ENCODE measurements at places on chromosomes 2 and 18.

DNA sequence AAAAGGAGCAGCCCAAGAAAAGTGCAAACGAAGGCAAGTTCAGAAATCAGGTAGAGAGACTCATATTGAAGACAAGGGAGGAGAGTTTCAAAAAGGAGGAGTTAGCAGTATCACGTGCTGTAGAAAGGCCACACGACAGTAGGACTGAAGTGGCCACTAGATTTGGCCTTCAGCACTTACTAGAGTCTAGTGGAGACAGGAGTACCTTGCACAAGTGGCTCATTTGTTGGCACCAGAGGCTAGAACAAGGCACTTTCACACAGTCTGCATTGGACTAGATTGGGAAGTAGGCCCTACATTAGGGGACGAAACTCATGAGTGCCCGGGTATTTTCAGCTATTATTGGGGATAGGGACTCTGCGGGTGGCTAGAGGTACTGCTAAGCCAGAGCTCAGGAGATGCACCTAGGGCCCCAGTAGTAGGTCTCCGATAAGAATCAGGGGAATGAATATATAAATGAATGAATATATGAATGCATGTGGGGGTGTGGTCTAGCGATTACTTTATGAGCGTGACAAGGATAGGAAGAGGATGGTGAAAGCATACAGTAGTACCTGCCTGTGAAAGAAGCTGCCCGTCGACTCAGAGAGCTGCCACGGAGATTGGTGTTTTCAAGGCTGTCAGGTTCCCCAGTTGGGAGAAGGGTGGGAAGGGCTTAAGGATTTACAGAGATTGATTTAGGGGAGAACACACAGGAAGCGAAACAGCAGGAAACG lies 1.4 kb upstream of the NCOA1 start:
- DNase-seq, result no peak

DNA sequence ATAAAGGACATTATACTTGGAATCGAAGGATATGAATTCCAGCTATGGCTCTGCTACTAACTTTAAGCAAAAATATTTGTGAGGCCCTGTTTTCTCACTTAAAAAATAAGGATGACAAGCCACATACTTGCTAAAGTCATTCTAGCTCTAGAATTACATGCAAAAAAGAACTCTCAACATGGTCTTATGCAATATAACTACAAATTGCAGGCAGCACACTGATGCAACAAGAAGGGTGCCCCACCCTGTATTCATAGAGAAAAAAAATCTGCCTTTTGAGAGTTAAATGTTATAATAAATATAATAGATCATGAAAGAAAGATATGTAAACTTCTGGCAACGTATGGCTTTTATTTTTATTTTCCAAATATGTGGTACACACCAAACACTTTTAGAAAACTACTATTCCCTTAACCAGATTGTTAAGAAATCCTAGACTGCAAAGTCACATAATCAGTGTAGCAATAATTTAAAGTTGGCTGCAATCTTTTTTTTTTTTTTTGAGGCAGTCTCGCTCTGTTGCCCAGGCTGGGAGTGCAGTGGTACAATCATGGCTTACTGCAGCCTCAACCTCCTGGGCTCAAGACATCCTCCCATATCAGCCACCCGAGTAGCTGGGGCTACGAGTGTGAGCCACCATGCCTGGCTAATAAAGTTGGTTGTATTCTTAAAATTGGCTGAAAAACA lies 40.2 kb upstream of the WDSUB1 start:
- DNase-seq, result no peak

DNA sequence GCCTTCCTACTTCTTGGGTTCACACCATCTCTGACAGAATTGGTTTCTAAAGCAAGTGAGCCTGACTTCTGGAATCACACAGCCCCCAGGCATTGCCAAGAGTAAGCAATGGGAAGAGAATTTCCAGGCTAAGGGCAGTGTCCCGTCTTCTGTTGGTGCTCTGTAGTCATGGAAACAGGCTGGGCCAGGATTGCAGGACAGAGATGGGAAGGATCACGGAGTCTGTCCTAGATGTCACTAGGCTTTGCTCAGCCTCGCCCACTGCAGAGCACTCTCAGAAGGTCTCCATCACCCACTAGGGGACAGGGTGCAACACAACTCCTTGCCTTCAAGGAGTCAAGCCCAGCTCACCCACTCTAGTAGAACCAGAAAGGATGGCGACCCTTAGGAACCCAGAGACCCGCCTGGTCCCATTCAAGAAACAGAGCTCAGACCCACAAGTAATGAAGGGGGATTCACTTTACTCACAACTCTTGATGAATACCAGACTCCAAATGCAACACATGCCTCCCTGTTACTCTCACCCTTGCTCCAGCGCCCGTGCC lies 48.6 kb upstream of the TEX51 start:
- no peak for DNase-seq

DNA sequence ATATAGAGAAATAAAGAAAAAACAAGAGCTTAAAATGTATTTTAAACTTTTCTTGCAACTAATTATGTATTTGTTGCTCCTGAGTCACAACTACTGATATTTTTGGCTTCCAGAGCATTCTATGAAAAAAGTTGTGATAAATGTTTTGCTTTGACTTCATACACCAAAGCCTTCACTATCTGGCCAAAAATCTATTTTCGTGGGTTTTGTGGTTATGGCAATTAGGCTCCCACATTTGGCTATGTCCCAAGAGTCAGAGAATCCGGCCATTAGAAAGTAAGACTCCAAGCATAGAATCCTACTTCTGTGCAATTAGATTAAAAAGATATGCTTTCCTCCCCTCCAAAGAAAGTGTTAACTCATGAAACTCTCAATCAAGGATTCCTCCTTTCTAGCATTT lies 1456.1 kb upstream of the ACVR2A start:
- DNase-seq, result no peak

GRCh38 chr2:127523269-127523939 lies 2.9 kb downstream of the IWS1 start:
- no peak for DNase-seq

DNA sequence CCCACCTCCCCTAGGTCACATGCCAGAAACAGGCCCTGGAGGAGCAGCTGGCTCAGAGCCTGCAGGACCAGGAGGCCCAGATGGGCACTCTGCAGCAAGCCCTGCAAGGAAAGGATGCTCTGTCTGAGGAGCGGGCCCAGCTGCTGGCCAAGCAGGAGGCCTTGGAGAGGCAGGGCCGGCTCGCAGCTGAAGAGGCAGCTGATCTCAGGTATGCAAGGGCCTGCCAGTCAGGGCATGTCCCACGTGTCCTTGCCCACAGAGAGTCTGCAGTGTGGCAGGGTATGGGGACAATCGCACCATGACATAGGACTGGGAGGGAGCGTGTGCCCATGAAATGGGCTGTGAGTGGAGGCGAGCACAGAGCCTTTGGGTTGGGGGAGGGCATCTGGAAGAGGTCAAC lies 39.9 kb downstream of the CROCC2 start:
- DNase-seq, result no peak

DNA sequence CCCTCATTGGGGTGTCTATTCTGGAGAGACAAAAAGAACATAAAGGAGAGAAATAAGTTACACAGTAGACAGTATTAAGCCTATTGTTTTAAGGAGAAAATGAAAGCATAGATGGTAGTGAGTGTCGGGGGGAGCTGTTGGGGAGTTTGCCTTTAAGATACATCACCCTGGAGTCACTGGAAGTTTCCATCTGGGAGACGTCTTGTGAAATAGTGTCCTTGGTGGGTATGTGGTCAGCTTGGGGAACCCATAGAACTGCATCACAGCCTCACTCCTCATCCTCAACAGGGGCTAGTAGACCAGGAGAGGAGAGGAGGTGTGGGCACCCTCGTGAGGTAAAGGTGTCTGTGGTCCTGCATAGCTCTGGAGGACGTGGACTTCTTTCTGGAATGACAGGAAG lies 60.6 kb downstream of the RNF144A start:
- DNase-seq, result no peak

DNA sequence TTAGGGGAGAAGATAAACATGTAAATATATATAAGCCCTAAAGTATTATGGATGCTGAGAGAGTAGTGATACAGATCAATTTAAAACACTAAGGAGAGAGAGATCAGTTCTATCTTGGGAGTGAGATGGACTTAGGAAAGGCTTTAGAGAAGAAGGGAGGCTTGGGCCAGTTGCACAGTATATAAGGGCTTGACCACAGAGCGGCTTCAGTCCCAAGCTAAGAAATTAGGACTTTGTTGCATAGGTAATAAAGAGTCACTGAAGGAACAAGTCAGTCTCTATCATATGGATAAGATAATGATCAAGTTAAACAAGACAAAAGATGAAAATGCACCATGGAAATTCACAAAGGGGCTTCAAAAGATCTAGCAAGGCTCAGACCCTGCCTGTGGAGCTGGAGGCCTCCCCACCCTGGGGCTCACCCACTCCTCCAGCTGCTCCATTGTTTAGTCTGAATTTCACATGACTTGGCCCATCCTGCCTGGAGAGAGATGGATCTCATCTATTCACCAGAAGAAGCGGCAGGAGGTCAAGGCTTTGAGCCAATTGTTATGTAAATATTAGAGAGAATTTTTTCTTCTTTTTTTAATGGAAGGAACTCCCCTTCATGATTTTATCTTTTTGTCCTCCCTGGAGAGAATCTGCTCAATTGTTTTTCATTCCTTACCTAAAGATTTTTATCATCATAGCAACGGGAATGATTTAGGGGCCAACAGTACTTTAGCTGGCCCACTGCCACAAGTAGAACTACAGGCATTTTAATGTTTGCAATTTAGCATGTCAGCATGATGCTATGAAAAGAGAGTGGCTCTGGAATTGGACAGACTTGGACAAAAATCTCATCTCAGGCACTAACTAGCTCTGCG lies 44.0 kb downstream of the GYPC start:
- no peak for DNase-seq

DNA sequence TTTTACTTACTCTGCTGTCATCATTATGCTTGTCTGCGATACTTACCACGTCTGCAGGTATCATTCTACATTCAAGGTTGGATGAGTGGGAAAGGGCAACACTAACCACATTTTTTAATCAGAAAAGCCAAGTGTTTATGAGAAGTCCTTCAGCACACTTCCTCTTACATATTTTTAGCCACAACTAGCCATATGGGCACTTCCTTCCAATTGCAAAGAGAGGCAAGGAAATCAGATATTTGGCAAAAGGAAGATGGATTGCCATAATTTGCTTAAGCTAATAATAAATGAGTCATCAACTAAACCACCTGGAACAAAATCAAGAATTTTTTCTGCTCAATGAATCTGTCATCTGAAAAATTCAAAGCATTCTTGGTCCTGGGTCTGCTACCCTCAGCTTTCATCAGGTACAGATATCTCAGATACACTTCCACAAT lies 16.7 kb upstream of the MRO start:
- no peak for DNase-seq

- DNase-seq, result no peak
Measured at GRCh38 chr2:213317929-213318328, 33.7 kb downstream of the SPAG16 start.

DNA sequence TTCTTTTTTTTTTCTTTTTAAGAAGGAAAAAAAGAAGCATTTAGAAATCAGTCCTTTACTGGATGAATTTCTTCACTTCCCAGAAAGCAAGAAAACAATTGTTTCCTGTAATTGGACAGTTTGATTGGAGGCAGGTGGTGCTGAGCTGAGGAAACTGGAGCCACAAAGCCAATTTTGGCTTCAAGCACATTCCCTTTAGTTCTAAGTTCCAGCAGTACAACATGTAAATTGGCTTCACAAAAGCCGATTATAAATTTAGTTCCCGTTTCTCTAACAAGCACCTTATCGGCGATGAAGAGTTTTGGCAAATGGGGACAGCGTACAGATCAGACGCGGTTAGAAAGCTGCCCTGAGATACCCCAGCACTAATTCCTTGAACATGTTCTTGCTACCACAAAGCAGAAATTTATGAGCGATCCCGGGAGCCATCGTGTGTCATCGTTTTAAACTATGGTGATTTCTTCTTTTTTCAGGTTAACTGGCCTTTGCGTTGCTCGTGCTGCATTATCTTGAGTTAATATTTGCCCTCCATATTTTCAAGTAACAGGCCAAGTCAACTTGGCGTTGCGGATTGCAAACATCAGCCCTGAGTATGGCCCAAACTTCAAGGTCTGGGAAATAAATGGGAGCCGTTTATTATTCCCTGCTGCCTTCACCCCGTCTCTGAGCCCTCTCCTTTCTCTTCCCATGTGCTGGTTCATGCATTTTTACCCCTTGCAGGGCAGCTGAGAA lies 190.4 kb upstream of the ID2 start:
- DNase-seq, result no peak

DNA sequence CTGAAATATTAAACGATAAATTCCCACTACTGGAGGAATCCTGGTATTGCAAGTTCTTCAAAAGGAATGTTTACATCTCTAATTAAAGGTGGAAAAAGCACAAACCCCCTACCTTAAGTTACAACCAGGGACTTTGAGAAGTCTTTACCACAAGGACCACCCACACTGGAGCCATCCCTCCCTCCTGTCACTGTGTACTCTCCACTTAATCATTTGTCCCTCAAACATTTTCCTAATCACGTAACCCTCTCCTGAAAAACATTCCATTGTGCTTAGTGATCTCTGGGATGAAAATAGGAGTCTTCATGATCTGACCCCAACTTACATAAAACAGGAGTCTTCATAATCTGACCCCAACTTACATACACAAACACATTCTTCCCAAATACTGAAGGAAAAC lies 85.7 kb downstream of the SUCLG1 start:
- DNase-seq, result no peak

DNA sequence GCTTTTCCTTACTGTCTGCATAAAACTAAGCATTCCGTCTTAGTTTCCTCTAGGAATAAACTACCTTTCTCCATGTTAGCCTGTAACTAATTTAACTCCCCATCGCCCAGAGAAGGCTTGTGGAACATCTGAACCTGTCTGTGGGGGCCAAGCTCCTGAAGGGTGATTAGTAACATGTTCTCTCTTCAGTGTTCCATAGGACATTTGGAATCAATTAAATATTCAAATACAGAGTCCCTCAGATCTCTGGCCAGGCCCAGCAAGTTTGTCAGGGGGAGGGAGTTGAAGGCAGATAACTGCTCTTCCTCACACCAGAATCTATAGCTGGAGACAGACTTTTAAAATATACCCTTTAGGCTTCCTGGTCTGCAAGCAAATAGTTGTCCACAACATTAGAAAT lies 8.8 kb downstream of the RDH14 start:
- no peak for DNase-seq

DNA sequence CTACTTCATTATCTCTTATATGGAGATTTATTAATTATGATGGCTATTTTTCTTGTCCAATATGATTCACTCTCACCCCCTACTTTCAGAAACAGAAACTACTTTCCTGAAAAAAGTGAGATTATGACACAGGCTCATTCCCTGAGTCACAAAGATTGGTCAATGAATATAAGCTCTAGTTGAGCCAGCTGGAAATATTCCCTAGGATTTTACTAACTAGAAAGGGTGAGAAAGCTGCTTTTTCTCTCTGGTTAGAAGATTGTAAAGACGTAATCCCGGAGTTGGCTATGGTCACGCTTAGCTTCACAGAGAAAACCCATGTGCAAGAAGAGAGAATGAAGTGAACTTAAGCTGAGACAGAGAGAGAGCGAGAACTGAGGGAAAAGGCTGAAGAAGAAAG lies 223.7 kb upstream of the SMAD7 start:
- no peak for DNase-seq

DNA sequence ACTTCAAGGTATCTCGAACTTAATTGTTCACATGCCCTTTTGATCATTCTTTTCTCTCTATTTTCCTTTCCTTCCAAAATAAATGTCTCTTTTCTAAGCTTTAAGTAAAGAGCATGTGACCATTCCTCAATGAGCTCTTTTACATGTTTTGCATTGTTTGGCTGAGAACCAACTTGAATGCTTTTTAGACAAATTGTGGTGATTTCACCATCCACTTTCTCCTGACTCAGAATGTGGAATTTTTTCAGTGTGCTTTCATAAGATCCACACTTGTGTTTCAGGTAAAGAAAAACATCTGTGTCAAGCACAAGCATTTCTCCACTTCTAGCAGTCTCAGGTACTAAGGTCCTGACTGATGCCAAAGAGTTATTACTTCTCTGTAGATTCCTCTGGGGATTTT lies 10.7 kb downstream of the RBM43 start:
- no peak for DNase-seq
